GM10248 (cell line): ENCODE measurements at places on chromosomes 13 and 19.

- no peak for DNase-seq
Observed at GRCh38 chr13:109971006-109971405, 184.6 kb upstream of the IRS2 start.

DNA sequence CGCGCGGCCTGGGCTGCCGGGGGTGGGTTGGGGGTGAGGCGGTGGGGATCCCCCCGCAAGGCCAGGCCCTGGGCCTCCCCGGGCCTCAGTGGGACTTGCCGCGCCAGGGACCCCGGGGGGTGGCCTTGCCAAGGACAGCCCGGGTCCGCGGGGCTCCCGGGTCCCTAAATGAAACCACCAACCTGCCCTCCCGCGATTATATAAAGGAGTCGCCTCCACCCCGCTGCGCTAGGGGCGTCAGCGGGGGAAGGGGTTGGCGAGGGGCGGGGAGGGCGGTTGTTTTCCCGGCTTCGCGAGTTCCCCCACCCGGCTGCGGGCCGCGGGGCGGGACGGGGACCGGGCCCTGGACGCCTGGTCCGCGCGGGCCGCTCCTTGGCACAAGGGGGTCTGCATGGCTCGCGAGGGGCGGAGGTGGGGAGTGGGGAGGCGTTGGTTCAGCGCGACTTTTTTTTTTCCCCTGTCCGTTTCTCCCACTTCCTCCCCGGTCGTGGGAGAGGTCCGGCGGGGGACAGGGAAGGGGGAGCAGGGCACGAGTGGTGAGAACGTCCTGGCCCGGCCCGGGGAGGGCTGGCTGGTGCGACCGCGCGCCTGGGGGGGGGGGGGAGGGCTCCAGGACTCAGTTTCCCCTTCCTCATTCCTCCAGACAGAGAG is 822 bp upstream of the ZBTB7A start:
- no peak for DNase-seq

DNA sequence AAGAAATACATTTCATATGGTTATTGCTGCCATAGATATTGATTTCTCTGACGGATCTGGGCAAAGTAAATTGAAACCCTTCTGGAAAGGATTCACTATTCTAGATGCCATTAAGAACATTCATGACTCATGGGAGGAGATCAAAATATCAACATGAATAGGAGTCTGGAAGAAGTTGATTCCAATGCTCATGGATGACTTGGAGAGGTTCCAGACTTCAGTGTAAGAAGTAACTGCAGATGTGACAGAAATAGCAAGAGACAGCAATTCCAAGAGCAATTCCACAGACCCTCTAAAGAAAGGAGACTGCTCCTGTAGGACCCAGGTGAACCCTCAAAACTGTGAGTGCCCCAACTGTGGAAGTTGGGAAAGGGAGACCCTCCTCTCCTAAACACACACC is 30.9 kb upstream of the KCTD12 start:
- DNase-seq: no peak

DNA sequence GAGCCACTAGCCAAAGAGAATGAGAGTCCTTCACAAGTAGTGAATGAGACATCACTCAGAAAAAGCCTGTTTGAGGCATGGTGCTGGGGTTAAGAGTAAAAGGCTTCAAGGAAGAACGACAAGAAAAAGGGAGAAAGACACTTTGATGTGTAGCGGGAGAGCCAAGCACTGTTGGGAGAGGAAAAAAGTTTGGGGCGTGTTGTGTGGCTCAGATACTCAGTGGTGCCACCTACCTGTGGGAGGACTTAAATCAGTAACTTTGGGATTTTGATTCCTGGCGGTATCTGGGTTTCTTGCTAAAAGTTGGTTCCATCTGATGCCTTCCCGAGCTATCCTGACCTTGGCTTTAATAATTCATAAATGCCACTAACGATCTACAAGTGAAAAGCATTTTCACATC is 12.3 kb downstream of the ELSPBP1 start:
- no peak for DNase-seq

- DNase-seq: no peak
Observed at GRCh38 chr19:11982526-11982925, 17.7 kb downstream of the ZNF763 start.

- DNase-seq: no peak
Observed at GRCh38 chr13:19955873-19956559, 2.5 kb upstream of the ZMYM2 start.

- no peak for DNase-seq
Observed at GRCh38 chr19:48740164-48740972, at the start of gene RASIP1. Gene RASIP1, minus strand, starts transcription at chr19:48740610. Its CDS starts 328 bp downstream, at chr19:48740282.

DNA sequence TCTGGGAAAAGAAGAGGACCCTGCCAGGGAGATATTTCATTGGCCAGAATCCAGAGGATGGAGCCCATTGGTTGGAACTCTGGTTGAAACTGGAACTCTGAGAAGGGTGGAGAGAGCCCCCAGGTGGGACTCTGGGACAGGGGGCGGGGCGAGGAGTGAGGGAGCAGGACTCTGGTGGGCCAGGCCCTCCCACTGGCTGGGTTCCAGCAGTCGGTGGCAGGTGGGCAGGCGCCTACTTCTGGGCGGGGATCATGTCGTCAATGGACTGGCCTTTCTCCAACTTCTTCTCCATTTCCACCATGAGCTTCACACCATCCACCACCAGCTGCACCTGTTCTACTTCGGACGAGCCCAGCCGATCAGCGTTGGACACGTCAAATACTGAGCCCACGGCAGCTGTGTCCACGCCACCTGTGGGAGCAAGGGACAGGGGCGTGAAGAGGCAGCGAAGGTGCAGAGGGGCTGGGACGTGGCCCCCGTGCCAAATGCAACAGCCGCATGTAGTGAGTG is 16.1 kb downstream of the CKM start:
- DNase-seq: no peak

GRCh38 chr13:35732565-35732964 is 256.1 kb upstream of the MAB21L1 start:
- DNase-seq: no peak

DNA sequence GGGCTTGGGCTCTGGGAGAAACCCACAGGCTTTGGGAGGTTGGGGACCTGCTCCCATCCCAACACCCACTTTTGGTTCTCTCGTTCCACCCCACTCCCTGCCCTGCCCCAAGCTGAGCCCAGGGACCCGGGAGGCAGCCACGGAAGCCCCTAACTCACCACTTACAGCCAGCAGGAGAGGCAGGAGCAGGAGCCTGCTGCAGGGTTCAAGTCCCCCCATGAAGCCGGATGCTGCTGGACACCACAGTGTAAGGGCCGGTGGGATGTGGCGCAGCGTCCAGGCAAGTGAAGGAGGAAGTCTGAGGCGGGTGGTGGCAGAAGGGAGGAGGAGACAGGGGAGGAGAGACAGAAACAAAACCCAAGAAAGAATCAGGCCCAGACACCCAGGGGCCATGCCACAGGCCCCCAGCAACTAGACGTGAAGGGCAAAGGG is at the start of gene TYROBP:
Gene TYROBP (minus strand): TSS at position 286 of the 432 bp plus-strand sequence. CDS start 67 bp downstream, at position 219.
- no peak for DNase-seq

DNA sequence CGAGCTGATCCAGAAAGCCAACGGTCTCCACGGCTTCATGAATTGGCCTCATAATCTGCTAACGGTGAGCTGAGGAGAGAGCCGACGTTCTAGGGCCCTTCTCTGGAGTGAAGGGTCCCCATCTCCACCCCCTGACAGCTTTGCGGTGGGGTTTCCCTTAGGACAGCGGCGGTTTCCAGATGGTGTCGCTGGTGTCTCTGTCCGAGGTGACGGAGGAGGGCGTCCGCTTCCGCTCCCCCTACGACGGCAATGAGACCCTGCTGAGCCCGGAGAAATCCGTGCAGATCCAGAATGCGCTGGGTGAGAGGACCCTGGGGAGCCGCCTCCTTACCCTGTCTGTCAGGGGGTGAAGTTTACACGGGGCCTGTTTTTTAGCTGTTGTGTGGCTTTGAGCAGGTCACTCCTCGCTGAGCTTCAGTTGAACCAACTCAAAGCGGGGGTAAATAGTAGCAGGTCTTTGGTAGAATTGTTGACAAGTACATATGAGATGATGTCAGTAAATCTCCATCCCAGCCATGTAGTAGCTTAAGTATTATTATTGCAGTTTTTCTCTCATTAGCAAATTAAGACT is 801 bp downstream of the QTRT1 start:
- peak; percentile 63 for DNase-seq

DNA sequence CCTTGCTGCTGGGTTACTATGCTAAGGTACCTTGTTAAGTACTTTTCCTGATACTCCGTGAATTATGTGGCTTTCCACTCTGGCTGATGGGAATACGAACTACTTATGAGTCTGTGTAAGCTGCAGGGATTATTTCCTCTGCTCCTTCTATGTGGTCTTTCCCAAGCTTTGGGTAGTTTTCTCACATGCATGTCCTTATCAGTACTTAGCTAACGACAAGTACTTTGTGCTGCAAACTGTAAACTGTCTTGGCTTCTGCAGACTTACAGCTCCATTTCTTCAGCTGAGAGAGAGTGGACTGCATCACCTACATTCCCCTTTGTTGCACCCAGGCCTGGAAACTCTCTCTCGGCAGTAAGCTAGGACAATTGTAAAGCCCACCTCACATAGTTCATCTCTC is 76.6 kb downstream of the FGF9 start:
- no peak for DNase-seq

DNA sequence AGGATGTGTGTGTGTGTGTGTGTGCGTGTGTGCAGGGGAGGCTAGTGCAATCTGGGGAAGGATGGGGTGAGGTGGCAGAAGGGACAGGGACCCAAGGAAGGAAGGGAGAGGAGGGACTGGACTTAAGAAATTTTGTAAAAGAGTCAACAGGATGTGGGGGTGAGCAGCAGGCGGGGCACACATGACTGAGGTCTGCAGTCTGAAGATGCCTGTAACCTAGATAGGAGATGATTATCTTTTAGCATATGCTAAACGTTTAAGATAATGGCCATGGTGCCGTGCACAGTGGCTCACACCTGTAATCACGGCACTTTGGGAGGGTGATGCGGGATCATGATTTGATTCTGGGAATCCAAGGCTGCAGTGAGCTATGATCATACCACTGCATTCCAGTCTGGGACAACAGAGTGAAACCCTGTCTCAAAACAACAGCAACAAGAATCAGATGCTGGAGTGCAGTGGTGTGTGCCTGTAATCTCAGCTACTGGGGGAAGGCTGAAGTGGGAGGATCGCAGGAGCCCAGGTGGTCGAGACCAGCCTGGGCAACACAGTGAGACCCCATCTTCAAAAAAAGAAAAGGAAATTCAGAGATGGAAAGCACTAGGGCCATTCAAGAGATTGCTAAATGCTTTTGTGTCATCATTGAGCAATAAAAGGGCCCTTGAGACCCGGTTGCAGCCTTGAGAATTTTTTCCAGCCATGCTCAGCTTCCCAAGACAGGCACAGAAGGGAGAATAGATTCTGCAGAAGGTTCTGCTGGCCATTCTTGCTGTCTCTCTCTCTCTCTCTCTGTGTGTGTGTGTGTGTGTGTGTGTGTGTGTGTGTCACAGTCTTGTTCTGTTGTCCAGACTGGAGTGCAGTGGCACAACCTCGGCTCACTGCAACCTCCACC is 3.8 kb upstream of the ZNF414 start:
- no peak for DNase-seq

DNA sequence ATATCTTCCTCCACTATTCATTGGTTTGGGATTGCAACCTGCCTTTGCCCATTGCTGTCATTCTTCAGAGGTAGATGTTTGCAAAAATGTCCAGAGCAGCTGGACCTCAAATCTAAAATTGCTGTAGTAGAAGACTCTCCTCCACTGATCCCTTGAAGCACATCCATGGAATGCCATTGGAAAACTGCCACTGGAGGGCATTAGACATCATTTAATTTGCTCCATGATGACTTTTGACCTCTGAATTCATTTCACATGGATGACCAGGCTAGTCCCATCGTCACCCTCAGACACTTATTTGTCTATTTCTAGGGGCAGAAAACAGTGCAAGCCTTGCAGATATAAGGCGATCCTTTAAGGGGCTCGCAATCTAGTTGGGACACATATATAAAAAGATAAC is 33.9 kb upstream of the FLT1 start:
- DNase-seq: no peak

- DNase-seq: no peak
Observed at GRCh38 chr19:9189535-9189934, 10.8 kb downstream of the OR7D2 start.

GRCh38 chr13:69769608-69770007 is 338.0 kb upstream of the ATXN8OS start:
- DNase-seq: no peak

DNA sequence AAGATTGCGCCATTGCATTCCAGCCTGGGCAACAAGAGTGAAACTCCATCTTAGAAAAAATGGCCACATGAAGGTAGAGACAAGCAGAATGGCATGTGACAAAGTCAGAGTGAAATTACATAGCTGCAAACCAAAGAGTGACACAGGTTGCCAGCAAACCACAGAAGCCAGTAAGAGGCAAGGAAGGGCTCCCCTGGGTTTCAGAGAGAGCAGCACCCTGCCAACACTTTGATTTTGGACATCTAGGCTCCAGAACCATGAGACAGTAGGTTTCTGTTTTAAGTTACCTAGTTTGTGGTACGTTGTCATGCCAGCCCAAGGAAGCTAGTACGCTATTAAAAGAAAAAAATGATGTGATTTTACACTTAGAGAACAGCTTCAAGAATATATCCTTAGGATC is 1.9 kb downstream of the NLRP4 start:
- no peak for DNase-seq

- no peak for DNase-seq
Observed at GRCh38 chr13:82772816-82773215, 1109.5 kb downstream of the SLITRK1 start.

DNA sequence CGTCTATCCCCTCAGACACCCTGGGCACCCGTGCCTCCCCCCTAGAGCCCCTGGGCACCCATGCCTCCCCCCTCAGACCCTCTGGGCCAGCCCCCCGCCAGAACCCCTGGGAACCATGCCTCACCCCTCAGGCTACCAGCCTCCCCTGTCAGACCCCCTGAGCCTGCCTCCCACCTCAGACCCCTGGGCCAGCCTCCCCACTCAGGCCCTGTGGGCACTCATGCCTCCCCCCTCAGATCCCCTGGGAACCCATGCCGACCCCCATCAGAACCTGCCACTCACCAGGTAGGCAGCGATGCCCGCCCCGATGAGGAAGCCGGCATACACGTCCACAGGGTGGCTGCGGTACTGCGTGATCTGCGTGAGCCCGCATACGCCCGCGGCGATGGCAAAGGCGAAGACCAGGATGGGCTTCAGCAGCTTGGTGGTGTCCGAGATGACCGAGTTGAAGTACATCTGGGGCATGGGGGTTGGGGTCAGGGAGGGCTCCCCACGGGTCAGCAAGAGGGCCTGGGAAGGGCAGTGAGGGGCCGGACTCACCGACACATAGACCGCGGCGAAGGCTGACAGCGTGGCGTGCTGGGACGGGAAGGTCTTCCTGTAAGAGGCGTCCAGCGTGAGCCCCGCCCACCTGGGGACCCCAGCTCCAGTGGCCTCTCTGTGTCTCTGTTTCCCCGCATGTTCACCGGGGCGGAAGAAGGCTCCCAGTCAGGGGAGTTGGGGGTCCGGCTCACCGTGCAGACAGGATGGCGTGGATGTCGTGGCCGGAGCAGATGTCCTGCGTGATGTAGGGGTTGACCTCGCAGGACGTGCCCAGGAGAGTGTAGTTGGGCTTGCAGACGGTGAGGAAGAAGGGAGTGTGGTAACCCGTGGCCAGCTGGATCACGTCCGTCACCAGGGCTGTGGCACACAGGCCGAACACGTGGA is 7.3 kb downstream of the PLPPR3 start:
- no peak for DNase-seq

GRCh38 chr13:110449219-110450015 is 112.1 kb downstream of the RAB20 start:
- DNase-seq: no peak

GRCh38 chr13:67493835-67494234 is 263.7 kb upstream of the PCDH9 start:
- DNase-seq: no peak

- no peak for DNase-seq
Observed at GRCh38 chr19:7670150-7670783, 1.4 kb downstream of the RETN start.
